Ecto neural progenitor cell (in vitro differentiated cells): ENCODE measurements at places on chromosomes 5 and 9.

DNA sequence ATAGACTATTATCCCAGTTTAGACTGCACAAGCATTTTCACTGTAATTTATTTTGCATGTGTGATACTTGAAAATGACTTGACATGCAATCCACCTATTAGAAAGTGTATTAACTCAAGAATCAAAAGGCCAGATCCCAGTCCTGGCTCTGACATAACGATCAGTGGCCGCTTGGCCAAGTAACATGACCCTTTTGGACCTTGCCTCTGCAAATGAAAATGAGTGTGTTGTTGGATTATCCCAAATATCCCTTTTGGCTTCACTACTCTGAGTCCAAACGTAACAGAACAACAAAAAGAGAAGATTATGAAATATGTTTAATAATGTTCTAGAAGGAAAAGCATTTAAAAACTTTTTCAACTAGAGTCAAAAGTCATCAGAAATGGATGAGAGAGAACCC is 19.0 kb downstream of the DMGDH start:
- DNase-seq, result no peak

DNA sequence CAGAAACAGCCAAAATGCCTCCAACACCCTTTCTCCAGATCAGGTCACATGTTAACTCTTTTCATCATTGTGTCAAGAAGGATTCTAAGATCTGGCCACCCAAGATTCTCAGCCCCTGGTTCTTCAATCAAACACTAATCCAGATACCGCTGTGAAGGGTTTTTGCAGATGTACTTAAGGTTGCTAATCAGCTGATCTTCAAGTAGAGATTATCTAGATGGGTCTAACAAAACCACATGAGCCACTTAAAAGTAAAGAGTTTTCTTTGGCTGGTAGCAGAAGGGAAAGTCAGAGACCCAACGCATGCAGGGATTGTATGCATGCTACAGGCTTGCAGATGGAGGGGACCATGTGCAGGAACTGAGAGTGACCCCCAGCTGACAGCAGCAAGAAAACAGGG is 267.9 kb downstream of the CDK5RAP2 start:
- peak; percentile 5 for DNase-seq

DNA sequence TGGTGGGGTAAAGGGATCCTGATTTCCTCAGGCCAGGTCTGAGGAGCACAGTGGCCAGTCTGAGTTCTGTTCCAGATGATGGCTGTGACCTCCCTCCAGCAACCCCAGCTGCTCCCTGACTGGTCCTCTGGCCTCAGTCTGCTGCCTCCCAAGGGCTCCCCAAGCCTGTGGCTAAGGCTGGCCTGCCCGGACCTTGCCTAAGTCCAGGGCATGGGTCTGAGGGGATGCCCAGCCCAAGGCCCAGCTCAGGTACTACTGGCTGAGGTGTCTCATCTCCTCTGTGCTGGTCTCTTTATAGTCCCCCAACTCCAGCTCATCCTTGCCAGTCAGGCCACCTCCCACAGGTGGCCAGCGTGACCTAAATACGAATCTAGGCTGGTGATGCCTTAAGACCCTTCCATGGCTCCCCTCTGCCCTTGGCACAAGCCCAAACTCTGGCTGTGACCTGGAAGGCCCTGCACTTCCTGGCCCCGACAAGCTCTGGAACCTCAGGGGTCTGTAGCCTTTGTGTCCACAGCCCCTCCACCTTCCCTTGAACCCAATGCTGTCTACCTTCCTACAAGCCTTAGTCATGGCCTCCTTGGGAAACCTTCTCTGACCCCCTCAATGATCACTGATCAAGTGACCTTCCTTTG is 9.8 kb downstream of the KIF12 start:
- peak; percentile 7 for DNase-seq

DNA sequence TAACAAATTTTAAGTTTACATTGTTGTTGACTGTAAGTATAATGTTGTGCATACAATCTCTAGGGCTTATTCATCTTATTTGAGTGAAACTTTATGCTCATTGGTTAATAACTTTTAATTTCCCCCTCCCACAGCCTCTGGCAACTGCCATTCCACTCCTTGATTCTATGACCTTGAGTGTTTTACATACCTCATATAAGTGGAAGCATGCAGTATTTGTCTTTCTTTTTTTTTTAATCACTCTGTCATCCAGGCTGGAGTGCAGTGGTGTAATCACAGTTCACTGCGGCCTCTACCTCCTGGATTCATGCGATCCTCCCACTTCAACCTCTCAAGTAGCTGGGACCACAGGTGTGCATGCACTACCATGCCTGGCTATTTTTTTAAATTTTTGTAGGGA is 83.9 kb downstream of the KCTD16 start:
- DNase-seq, result no peak

DNA sequence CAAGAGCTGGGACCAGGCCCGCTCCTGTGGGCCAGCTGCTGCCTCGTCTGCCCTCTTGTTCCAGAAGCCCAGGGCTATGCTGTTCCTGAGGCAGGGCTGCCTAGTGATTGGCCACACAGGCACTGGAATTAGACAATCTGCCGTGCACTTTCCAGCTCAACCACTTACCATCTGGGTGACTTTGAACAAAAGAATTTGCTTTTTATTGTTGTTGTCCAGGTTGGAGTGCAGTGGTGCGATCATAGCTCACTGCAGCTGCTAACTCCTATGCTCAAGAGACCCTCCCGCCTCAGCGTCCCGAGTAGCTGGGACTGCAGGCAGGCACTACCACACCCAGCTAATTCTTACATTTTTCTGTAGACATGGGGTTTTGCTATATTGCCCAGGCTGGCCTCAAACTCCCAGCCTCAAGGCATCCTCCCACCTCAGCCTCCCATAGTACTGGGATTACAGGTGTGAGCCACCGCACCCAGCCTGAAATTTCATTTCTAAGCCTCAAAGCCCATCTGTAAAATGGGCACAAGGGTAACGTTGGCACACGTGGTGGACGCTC is 1.2 kb upstream of the NEK6 start:
- DNase-seq, result no peak

DNA sequence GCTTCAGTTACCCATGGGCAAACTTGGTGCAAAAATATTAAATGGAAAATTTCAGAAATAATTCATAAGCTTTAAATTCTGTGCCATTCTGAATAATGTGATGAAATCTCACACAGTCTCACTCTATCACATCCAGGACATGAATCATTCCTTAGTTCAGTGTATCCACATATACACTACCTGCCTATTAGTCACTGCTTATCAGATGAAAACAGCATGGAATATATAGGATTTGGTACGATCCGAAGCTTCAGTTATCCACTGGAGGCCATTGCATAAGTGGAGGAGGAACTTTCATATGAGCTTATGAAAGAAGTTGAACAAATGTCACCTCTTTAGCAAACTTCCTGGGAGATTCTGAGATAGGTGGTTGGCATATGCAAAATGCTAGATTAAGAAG is 64.2 kb downstream of the GAPVD1 start:
- DNase-seq, result no peak

GRCh38 chr5:165028356-165028755 is 1522.9 kb downstream of the MAT2B start:
- no peak for DNase-seq

DNA sequence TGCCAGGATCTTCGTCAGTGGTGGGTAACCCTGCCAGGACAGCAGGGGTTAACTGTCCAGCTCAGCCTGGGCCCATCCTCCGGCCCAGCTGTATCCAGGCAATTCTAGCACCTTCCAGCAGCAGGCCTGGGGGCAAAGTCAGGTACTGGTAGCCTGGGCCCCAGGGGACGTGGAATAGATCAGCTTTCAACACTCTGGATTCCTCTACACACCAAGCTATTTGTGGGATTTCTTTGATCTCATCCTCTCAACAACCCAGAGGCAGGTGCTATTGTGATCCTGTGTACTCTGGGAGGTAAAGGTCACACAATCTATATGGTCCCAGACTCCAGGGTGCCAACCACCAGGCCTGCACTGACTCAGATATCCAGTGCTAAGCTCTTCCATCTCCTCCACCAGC is 8.7 kb upstream of the SPOUT1 start:
- no peak for DNase-seq

DNA sequence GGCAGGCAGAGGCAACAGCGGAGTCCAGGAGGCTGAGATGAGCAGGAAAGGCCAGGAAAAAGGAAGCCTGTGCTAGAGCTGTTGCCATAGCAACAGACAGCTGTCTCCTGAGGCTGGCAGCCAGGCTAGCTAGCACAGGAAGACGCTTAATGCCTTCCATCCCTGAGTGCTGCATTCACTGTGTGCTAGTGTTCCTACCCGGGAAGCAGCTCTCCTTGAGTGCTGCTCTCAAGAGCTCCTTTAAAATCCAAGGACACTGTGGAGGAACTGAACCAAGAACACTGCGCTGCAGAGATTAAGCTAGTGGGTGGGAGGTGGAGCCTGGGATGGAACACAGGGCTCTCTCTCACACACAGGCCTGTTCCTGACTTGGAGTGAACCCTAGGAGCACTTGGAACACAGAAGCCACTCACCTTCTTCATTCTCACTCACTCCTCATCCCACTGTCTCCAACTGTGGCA is 53.5 kb upstream of the IL7R start:
- peak; percentile 71 for DNase-seq

GRCh38 chr9:1049641-1050040 is 516 bp upstream of the DMRT2 start:
- DNase-seq, result no peak

DNA sequence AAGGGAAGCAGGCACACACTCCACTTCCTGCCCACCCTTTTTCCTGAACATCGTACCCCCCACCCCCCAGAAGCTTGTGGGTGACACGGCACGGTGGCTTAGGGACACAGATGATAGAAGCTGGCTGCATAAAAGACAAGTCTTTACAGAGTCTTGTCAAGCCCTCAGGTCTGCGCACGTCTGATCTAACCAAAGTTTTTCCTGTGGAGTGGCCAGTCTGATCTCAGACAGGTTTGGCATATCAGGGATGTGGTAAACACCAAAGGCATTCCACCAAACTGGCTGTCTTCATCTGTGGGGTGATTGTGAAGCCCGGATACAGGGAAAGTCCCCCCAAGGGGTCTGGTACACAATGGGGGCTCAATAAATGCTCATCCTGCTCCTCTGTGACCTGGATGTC is 50.0 kb downstream of the CRB2 start:
- no peak for DNase-seq

DNA sequence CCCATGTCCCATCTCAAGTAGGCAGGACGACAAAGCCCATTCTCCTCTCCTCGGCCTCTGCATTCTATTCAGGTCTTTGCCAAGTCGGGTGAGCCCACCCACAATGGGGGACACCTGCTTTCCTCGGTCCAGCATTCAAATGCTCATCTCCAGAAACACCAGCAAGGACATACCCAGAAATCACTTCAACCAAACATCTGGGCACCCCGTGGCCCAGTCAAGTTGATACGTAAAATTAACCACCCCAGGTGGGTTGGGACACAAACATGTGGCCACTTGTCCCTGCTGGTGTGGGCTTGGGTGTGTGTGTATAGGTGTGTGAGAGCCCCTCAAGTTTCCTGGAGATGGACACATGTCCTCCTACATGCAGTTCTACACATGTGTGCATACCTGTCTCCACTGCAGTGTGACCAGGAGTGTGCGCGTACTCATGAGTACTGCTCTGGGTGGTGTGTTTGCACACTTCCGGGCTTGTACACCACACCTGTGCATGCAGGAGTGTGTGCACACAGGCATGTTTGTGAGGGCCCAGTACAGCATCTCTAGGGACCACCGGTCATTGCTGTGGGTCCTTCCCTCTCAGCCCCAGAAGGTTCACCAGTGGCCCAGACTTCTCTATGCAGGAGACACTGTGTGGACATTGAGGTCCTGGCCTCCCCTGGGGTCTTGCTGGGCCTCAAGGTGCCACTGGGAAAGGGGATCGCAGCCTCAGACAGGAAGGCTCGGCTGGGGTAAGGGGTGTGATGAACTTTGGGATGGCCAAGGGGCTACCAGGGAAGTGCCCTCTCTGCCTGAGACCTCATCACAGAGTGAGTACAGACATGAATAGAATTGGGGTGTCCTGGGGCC is 35.4 kb upstream of the RXRA start:
- no peak for DNase-seq

DNA sequence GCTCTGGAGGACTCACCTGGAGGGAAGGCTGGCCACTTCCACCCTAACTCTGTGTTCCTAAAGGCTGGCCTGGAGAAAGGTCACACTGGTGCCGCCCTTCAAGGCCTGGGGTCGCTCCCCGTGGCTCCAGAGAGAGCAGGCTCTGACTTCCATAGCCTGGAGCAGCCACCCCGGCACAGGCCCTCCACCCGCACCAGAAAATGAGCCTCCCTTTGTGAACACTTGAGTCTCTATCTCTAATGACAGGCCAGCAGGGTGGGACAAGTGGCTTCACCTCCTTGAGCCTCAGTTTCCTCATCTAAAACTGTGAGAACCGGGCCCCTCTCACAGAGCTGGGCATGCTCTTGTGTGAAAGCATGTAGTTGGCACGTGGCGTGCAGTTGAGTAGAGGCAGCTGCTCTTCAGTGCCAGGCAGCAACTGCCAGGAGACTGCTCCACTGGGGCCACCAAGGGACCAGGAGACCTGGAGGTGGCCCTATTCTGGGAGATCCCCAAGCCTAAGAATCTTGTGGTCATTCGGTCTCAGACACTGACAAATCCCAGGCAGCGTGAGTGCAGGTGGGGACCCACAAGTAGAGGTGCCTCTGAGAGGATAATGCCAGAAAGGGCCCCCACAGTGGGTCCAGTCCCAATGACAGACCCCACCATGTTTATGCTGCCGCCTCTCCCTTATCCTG is 56.7 kb upstream of the GARNL3 start:
- no peak for DNase-seq

DNA sequence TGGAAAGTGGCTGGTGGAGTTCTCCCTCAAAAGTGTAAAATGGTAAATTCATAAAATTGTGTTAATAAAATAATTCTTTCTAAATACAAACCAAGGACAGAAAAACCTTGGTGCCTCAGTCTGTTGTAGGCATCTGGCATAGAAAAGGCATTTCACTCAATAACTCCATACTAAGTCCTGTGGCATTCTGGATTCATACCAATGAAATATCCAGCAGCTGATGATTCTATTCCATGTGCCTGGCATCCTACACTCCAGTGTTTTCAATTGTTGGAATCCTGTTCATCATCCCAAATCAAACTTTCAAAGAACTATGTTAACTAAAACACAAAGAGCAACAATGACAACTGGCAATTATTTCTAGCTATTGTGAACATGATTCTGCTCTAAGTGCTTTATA is 21.6 kb upstream of the ALDH1A1 start:
- DNase-seq, result no peak
